ENCODE measurements at places on chromosomes 7 and 10. TPM values are rescaled to one million over a fixed set of nuclear protein-coding genes. Genes with fewer than 3 reads are reported as not detected.
A peak's percentile ranks its signal among the peaks of the same experiment; 100 is the strongest.

GRCh38 chr10:62853710-62854109, 37.5 kb upstream of the EGR2 start:
- no peak for DNase-seq

GRCh38 chr7:92641921-92642511, 51.8 kb upstream of the FAM133B start:
- no peak for DNase-seq

DNA sequence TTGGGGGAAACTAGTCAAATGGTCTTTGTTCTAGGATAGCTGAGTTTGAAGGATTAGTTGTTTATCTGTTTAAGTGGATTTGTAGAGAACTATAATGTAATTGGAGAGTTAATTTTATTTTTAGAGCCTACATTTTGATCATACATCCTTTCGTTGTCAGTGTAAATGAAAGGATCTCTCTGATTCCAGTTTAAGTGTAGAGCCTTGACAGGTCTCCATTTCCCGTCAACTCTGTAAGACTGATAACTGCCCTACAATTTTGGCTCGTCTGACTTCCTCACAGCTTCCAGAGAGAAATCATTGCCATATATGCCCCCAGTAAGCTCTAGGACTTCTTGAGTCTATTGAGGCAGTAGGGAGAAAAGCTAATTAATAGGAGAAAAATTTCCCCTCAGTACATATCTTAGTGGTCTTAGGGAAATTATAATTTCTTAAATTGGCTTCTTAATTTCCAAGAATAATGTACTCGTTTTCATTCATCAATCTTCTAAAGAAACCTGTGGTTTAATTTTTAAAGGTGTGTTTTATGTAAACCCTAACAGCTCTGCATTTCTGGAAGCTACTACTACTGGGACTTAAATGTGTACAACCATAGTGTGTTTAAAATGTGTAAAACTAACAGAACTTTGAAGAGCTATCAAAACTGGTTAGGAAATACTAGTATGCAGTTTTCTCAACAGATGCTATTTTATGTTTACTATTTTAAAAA, 3.8 kb downstream of the KMT2E start:
- DNase-seq: no peak

Gene C10orf105
- 0.42 TPM for total RNA-seq

DNA sequence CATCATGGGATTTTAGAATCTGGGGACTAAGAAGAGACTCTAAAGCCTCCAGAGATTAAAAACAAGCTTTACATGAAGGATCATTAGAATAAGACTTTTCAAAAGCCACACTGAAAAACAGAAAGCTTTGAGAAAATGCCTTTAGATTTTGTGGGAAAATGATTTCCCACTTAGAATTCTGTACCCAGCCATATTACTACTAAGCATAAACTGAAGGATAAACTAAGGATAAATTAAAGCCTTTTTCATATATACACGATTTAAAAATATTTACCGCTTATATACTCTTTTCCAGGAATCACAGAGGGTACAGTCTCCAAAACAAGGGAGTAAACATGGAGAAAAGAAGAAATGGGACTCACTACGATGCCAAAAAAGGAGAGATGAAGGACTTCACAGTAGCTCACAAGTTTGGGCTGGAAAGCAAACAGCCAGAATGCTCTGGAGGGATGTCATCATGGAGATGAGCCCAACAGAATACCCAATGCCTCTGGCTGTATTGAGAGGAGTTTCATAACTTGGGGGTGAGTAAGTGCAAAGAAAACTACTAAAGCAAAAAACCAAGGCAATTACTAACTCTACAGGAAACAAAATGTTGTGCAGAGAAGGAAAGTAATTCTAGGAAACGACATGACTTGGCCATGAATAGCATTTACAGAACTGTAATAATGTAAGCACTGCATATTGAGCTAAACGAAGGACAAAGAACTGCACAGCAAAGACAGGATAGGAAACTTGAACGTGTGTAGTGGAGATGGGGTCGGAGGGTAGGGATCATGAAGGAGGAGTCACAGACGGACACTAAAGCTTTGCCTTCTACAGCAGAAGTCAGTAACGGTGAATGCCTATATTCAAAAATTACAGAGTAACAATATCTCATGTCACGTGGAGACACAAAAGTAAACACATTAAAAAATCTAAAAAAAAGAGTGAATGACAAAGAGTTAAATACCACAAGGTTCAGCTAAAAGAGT, 61.4 kb upstream of the ASAH2 start:
- no peak for DNase-seq

Gene PRSS37
- total RNA-seq: not detected

Gene LRRC61
- total RNA-seq: 9.6 TPM

- DNase-seq: no peak
These were observed 103.3 kb upstream of the DIP2C start for GRCh38 chr10:792792-793100.

Gene ZNF511
- 29.3 TPM for total RNA-seq

Gene CLRN3
- not detected for total RNA-seq

DNA sequence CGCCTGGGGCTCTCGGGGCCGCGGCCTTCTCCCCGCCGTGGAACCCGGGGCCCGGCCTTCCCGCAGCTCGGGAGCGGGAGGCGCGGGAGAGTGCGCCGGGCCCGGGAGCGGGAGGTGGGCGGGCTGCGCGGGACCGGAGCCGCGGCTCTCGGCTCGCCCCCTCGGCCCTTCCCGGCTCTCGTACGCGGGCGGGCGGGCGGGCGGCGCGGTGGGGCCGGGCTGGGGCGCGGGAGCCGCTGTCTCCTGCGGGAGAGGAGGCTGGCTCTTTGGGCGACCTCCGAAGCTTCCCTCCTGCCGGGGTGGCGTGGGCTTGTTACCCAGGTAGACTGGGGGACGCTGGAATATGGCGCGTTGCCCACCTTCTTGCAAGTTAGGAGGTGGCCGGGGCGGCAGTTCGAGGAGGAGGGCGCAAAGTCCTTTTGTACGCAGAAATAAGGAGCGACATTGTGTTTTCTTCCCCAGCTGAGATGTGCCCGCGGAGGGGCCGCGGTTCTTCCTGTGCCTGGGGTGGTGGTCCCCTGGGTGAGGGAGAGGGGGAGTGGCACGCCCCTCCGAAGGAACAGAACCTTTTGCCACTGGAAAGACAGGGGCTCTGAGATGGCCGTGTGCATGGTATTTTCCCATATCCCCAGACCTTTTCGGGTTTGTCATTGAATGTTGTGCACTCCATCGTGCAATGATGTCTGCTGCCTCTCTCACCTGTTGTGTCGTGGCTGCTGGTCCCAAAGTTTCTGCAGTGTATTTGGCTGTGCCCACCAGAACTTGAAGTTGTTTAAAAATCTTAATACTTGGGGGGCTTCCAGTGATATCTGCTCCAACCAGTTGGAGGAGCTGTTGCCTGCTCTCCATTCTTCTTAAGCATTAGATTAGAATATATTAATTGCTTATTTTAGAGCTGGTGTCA, 844 bp downstream of the NRF1 start:
- DNase-seq: peak; percentile 40

GRCh38 chr7:71548746-71549145, 416.8 kb downstream of the GALNT17 start:
- DNase-seq: no peak

Gene LFNG
- total RNA-seq: 11.6 TPM

Gene SYT15B
- 15.5 TPM for total RNA-seq

Gene FAM131B
- 1.3 TPM for total RNA-seq

Gene ANKRD30A
- 0.22 TPM for total RNA-seq

- DNase-seq: no peak
These were observed 22.4 kb downstream of the GATA3 start for GRCh38 chr10:8076933-8077332.

Gene MEIG1
- total RNA-seq: not detected

DNA sequence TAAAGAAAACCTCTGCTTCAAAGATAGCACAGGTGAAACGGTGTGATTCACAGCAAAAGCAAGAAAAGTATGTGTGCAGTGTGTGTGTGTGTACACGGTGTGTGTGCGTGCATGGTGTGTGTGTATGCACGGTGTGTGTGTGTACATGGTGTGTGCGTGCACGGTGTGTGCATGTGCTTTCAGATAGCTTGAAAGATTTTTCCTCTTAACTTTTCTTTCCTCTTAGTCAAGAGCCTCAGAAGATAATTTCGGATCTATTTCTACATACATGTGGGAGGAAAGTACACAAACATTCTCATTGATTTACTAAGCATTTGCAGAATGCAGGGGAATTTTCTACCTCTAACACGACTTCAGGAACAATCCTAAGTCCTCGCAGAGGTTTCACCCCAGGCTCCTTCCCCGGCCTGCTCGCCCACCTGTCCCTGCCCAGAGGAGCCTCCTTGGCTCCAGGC, 2.9 kb downstream of the FGFR2 start:
- DNase-seq: no peak

DNA sequence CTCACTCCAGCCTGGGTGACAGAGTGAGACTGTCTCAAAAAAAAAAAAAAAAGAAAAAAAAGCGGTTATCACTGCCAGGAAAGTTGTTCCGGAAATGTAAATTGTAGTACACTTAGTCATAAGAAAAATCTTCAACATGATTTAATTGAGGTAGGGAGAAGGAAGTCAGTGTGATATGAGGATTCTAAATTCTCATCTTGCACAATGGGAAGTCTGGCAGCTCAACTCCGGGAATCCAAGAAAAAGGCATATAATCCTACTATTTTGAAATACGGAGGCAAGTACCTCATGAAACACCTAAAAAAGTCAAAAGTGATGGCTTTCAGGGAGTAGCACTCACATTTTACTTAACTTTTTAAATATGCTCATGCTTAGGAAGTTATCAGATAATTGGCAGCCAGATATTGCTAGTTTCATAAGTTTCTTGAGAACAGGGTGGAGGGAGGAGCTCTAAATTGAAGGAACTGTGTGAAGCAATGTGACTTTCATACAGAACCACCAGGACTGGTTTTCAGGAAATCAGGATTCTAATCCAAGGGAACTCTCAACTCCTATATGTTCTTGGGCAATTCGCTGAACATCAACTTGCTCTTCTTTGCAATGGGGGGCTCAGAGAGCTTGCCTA, 2.7 kb upstream of the C7orf25 start:
- no peak for DNase-seq

GRCh38 chr7:108132551-108133265, 2.5 kb upstream of the LAMB4 start:
- DNase-seq: no peak

GRCh38 chr7:6654113-6654841, 17.2 kb downstream of the ZNF316 start:
- no peak for DNase-seq
